ENCODE measurements at places on chromosomes 16 and 17.

- no peaks in the 10 kb centered on the region for H3K4me1 ChIP-seq
- no peak overlapping the region for H3K27ac ChIP-seq
- H3K4me3 ChIP-seq, result no peak overlapping the region
- H3K36me3 ChIP-seq, result no peaks in the 10 kb centered on the region
- no peak for DNase-seq
- H3K27me3 ChIP-seq, result peaks cover 94% of the 10 kb centered on the region
Measured at GRCh38 chr17:47776330-47777197, 43.5 kb downstream of the TBX21 start.

DNA sequence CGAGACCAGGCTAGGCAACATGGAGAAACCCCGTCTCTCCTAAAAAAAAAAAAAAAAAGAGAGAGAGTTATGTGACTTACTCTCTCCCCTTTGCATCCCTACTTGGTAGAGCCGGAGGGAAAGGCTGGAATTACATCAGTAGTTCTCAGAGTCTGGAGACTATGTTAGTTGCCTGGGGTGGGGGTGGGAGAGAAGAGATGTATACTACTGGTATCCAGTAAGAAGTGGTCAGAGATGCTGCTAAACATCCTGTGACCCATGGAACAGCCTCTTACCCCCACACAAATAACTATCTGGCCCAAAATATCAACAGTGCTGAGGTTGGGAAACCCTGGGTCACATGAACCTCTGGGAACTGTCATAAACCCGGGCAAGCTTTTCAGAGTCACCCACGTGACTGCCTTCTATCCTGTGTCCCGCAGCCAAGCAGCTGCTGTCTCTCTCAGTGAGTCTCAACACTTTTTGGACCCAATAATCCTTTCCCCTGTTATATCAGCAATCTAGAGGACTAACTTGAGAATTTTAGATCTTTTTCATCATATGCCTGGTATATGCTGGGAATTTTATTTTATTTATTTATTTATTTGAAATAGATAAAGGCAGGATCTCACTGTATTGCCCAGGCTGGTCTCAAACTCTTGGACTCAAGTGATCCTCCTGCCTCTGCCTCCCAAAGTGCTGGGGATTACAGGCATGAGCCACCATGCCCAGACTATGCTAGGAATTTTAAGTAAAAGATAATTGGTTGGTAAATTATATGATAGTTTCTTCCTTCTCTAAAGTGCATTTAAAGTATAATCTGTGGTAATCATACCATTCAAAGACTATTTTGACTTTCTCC, 8.7 kb downstream of the EIF1 start:
- peaks cover 35% of the 10 kb centered on the region for H3K4me1 ChIP-seq
- peaks cover 32% of the 10 kb centered on the region for H3K36me3 ChIP-seq
- no peaks in the 10 kb centered on the region for H3K27me3 ChIP-seq
- H3K27ac ChIP-seq, result peak overlapping the region; percentile 71
- DNase-seq, result peak; percentile 73

DNA sequence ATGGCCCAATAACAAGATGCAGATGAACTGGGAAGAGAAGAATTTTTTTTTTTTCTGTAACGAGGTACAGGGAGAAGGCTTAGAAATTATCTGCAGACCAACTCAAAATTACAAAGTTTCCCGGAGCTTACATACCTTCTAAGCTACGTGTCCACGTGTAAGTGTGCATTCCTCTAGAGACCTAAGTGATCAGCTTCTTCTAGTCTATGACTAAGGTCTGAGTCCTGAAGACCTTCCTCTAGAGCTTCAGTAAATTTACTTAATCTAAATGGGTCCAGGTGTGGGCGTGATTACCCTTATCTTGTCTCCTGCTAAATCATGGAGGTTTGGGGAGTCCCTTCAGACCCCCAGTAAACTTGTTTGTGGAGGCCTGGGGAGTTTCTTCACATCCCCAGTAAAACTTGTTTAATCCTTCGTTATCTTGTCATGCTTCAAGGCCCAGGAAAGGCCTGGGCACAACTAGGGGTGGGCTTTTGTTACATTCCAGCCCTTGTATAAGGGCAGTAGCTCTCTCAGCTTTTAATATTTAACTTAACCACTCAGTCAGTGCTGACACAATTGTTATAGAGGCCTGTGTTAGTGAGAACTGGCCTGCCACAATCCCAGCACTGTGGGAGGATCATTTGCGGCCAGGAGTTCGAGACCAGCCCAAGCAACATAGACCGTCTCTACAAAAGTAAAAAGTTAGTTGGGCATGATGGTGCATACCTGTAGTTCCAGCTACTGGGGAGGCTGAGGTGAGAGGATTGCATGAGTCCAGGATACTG, 342.3 kb downstream of the SNX29 start:
- no peak for DNase-seq
- H3K27ac ChIP-seq, result no peak overlapping the region
- no peaks in the 10 kb centered on the region for H3K27me3 ChIP-seq
- no peak overlapping the region for H3K4me3 ChIP-seq

DNA sequence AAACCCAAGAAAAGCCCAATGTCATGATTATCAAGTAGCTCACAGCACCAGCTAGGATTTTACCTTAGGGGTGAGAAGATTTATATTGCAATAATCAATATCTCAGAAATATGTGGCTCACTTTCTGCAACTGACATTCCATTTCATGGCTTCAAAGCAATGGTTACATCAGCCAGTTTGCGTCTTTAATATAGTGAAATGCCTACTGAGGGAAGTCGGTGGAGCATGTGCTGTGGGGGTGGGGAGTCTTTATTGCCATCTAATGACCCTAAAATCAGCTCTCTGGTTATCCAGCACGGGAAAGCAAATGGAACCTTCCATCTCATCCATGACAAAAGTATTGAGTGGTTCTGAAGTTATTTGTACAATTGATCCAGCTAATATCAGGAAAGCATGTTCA, 395.5 kb downstream of the CA10 start:
- no peak overlapping the region for H3K4me3 ChIP-seq
- no peak overlapping the region for H3K27ac ChIP-seq
- H3K36me3 ChIP-seq, result no peaks in the 10 kb centered on the region
- peaks cover 75% of the 10 kb centered on the region for H3K27me3 ChIP-seq
- H3K4me1 ChIP-seq, result no peaks in the 10 kb centered on the region

DNA sequence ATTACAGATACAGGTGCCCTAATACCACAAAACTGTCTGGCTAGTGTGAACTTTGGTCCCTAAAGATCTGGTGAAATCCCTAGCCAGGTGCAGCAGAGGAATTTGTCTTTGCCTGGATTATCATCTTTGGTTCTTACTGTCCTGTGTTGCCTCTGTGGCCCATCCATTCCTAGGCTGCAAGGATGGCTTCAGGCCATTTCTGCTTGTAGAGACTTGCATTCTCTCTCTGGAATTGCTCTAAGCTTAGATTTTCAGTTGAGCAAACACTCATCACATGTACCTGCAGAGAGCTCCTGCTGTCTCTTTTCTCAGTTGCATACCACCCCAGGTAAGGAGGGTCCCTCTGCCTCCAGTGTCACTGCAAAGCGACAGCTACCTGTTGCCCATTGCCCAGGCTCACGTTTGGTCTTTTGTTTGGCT, 114.9 kb downstream of the PRKCA start:
- no peaks in the 10 kb centered on the region for H3K27me3 ChIP-seq
- no peak overlapping the region for H3K27ac ChIP-seq
- no peak overlapping the region for H3K4me3 ChIP-seq
- no peaks in the 10 kb centered on the region for H3K36me3 ChIP-seq

- H3K27me3 ChIP-seq, result peaks cover 96% of the 10 kb centered on the region
- DNase-seq, result no peak
- no peaks in the 10 kb centered on the region for H3K36me3 ChIP-seq
- peaks cover 48% of the 10 kb centered on the region for H3K4me1 ChIP-seq
Measured at GRCh38 chr17:50205963-50206505, 4.6 kb upstream of the COL1A1 start.

- H3K27me3 ChIP-seq, result no peaks in the 10 kb centered on the region
- H3K4me3 ChIP-seq, result no peak overlapping the region
- H3K36me3 ChIP-seq, result no peaks in the 10 kb centered on the region
- no peaks in the 10 kb centered on the region for H3K4me1 ChIP-seq
Measured at GRCh38 chr16:25198021-25198420, 18.7 kb upstream of the AQP8 start.

DNA sequence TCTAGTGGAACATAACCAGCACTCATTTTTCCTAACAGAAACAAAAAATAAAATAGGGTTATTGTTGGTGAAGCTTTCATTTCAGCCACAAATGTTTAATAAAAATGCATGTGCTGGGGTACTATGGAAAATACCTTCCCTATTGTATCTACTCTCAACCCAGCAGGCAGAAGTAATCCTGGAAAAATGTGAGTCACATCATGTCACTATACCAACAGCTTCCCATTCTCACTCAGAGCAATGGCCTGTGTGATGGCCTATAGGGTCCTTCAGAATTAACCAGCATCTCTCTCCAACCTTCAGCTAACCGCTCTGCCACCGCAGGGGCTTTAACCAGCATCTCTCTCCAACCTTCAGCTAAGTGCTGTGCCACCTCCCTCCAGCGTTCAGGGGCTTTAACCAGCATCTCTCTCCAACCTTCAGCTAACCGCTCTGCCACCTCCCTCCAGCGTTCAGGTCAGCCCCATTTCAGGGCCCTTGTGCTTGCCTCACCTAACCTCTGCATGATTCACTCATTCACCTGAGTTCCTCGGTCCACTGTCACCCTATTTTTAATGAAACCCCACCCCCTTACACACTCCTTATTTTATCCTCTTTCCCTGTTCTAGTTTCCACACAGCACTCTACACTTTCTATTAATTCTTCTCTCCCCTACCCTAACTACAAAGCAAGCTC, 34.0 kb downstream of the UBE2G1 start:
- no peak overlapping the region for H3K4me3 ChIP-seq
- peak overlapping the region; percentile 28 for H3K27ac ChIP-seq
- H3K4me1 ChIP-seq, result peaks cover 56% of the 10 kb centered on the region
- DNase-seq, result no peak
- H3K27me3 ChIP-seq, result no peaks in the 10 kb centered on the region

GRCh38 chr16:87186446-87186845, 130.7 kb downstream of the C16orf95 start:
- H3K27me3 ChIP-seq, result peaks cover 6% of the 10 kb centered on the region
- DNase-seq, result no peak
- H3K27ac ChIP-seq, result no peak overlapping the region
- no peak overlapping the region for H3K4me3 ChIP-seq
- no peaks in the 10 kb centered on the region for H3K36me3 ChIP-seq
- no peaks in the 10 kb centered on the region for H3K4me1 ChIP-seq

DNA sequence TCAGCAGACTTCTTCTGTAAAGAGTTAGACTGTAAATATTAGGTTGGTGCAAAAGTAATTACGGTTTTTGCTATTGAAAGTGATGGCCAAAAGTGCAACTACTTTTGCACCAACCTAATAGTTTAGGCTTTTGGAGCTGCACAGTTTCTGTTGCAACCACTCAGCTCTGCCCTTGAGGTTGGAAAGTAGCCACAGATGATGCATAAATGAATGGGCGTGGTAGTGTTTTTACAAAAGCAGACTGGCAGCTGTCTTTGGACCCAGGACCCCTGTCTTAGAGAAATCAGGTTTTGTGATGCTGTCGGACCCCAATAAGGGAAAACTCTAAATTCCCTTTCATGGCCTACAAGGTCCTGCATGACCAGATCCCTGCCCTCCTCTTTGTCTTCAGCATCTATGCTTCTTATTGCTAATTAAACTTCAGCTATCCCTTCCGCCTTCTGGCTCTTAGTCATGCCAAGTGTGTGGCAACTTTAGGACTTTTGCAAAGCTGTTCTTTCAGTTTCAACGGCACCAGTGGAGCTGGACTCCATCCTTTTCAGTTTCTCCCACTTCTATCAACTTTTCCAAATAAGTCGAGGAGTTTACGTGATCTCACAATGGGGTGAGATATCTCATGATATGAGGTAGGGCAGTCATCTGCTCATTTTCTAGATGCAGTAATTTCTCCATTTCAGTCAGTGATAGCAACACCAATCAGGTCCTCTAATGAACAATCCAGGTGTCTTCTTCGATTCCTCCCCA, 232.3 kb downstream of the XYLT1 start:
- no peak overlapping the region for H3K4me3 ChIP-seq
- H3K27me3 ChIP-seq, result no peaks in the 10 kb centered on the region
- H3K27ac ChIP-seq, result no peak overlapping the region
- DNase-seq, result no peak
- H3K4me1 ChIP-seq, result no peaks in the 10 kb centered on the region
- no peaks in the 10 kb centered on the region for H3K36me3 ChIP-seq

DNA sequence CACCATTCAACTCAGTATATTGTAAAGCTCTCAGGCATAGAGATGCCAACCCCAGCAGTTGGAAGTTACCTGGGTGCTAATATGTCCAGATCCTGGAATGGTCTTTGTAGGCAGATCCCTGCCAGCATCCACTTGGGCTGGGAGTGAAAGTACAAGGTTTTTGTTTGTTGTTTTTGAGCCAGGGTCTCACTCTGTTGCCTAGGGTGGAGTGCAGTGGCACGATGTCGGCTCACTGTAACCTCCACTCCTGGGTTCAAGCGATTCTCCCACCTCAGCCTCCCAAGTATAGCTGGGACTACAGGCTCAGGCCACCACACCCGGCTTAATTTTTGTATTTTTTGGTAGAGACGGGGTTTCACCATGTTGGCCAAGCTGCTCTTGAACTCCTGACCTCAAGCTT, 177.6 kb downstream of the IRF8 start:
- no peaks in the 10 kb centered on the region for H3K36me3 ChIP-seq
- no peaks in the 10 kb centered on the region for H3K4me1 ChIP-seq
- DNase-seq, result no peak
- no peak overlapping the region for H3K4me3 ChIP-seq
- H3K27me3 ChIP-seq, result peaks cover 90% of the 10 kb centered on the region

DNA sequence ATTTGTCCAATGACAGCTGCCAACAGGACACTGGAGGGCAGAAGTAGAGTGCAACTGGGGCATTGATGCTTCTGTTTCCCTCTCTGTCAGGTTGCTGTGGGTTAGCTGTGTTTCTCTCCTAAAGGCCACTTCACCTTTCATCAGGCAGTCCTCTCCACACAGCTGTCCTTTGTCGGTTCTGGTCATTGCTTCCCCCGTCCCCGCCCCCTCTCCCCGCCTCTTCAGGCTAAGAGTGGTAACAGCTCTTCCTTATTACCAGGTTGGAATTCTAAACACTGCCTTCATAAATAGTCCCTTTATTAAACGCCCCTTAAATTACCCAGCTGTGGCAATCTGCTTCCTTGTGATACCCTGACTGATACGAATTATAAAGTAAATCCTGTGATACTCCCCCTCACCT, 31.8 kb upstream of the NSRP1 start:
- peaks cover 45% of the 10 kb centered on the region for H3K27me3 ChIP-seq
- no peaks in the 10 kb centered on the region for H3K36me3 ChIP-seq
- no peaks in the 10 kb centered on the region for H3K4me1 ChIP-seq
- H3K27ac ChIP-seq, result no peak overlapping the region

- H3K4me3 ChIP-seq, result no peak overlapping the region
- no peaks in the 10 kb centered on the region for H3K4me1 ChIP-seq
- no peak for DNase-seq
Measured at GRCh38 chr16:88642881-88643643, 4.7 kb downstream of the IL17C start.
